ENCODE measurements at places on chromosomes 16 and 17.

- DNase-seq: no peak
Observed at GRCh38 chr16:31063843-31064611, 10.0 kb downstream of the ZNF668 start.

- no peak for DNase-seq
Observed at GRCh38 chr17:79565606-79566250, 45.1 kb downstream of the RBFOX3 start.

DNA sequence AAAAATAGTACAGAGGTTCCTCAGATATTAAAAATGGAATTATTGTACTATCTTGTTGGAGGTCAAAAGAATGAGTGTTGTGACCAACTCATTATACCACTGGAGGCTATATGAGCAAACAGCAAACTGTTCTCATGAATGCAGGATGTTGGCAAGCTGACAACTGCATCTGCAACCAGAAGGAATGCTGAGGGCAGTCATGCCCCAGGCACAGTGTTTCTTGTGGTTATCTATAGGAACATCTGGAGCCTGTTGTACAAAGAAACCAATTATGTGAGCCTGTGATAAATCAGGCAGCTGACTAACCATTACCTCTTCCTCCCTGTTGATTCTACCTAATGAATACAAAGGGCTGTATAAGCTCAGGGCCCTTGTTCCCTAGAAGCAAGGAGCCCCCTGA, 2057.1 kb downstream of the TP53TG3F start:
- no peak for DNase-seq

GRCh38 chr16:55697867-55698266, 42.1 kb downstream of the SLC6A2 start:
- DNase-seq: peak; percentile 37

- no peak for DNase-seq
Observed at GRCh38 chr17:33562792-33563191, 269.7 kb upstream of the ASIC2 start.

- DNase-seq: no peak
Observed at GRCh38 chr17:78953356-78954350, 26.1 kb downstream of the LGALS3BP start.

GRCh38 chr17:14630046-14630445, 329.2 kb downstream of the HS3ST3B1 start:
- no peak for DNase-seq

DNA sequence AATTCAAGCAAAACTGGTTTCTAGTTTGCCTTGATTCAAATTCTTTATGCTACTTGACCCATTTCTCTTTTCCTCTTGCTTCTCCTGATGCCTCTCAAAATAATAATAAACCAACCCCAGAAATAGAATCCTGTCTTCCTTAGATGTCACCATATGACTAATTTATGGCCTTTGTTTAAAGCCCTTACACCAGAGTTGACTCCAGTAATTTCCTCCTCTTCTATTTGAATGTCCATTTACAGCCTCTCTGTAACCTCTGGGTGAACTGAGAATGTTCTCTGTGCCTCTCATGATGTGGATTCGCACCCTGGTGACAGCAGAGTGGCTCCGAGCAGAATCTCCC, 31.5 kb downstream of the ZFHX3 start:
- DNase-seq: no peak

DNA sequence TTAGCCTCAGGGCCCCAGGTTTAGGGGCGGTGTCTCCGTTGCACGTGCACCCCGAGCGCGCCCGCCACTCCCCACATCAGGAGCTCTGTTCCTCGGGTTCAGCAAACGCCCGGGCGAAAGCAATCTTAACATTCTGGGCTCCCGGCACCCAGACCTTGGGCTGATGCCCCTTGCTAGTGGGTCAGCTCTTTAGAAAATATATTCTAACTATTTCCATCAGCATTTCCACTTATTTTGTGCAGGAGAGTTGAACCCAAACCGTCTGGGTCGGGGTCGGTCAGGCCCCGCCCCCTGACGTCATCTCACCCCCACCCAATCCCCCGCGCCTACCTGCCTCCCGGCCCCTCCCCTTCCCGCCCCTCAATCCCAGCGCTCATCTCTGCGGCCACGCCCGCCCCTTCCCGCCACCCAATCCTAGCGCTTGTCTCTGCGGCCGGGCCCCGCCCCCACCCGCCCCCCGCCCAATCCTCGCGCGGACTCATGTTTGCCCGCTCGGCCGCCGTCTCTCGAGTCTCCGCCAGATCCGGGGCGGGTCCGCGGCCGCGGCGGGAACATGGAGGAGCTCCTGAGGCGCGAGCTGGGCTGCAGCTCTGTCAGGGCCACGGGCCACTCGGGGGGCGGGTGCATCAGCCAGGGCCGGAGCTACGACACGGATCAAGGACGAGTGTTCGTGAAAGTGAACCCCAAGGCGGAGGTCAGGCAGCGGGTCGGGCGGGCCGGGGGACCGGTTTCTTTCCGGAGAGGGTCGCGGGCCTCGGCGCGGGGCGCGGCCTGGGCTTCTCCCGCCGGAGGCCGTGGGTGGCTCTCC, at the start of gene FN3KRP:
Gene FN3KRP (plus strand): TSS at position 504 of the 808 bp plus-strand sequence. CDS start 50 bp downstream, at position 554.
- peak; percentile 67 for DNase-seq

DNA sequence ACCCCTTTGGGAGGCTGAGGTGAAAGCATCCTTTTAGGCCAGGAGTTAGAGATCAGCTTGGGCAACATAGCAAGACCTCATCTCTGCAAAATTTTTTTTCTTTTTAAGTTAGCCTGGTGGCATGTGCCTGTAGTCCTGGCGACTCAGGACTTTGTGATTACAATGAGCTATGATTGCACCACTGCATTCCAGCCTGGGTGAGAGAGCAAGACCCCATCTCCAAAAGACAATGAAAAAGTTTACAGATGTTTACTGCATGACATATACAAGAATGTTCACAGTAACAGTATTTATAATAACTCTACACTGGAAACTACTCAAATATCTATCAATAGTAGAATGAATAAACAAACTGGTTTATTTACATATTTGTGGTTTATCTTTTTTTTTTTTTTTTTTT, 33.1 kb upstream of the CCL22 start:
- no peak for DNase-seq

DNA sequence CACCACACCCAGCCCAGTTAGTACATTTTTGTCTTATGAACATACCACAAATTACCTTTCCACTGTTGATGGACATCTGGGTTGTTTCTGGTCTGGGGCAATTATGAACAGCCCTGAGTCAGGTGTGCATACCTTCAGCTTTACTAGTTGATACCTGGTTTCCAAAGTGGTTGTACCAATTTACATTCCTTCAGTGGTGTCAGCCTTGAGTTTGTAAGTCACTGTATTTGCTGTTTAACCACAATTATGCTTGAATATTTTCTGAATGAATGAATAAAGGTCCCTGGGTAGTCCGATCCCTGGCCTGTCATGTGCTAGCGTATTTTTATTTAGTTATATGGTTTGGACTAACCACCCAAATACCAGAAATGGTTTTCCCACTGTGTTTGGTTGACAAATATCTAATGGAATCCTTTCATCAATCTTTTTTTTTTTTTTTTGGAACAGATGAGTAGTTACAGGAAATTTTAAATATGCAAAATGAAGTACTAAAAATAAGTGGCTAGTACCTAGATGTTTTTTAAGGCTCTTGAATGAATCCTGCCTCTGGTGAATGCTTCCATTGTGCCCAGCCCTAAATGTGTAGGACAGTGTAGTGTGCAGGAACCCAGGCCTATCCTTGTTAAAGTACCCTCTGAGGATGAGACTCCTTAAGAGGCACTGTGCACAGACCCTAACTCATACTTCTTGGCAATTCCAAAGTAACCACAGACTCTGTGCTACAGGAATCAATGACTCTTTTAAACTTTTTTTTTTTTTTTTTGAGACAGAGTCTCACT, 3.7 kb downstream of the DUSP14 start:
- no peak for DNase-seq

DNA sequence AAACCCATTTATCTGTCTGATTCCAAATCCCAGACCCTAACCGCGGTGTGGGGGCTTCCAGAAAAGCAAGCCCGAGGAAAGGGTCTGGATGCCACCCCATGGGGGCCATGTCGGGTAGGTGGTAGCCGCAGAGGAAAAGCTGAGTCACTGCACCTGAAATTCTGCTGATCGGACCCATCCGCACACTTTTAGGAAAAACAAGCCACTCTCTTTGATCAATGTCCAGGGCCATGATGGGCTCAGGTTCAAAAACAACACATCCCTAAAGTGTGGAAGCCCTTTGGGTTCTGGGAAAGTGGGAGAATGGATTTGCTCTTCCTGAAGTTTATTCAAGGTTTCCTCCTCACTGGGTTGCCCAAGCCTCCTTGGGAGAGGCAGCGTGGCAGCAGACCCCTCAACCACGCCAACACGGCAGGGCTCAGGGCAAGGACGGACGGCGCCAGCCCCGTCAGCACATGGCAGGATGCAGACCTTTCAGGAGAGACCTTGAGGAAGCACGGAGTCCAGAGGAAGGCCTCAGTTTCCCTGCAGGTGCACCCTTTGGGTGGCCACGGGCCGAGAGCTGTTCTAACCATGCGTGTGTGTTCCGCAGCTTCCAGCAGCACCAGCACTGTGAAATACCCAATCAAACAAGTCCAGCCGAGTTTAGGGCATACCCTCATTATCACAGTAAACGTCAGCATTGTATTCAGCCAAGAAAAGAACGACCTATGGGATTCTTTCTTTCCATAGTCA, 367.0 kb downstream of the FOXL1 start:
- no peak for DNase-seq

DNA sequence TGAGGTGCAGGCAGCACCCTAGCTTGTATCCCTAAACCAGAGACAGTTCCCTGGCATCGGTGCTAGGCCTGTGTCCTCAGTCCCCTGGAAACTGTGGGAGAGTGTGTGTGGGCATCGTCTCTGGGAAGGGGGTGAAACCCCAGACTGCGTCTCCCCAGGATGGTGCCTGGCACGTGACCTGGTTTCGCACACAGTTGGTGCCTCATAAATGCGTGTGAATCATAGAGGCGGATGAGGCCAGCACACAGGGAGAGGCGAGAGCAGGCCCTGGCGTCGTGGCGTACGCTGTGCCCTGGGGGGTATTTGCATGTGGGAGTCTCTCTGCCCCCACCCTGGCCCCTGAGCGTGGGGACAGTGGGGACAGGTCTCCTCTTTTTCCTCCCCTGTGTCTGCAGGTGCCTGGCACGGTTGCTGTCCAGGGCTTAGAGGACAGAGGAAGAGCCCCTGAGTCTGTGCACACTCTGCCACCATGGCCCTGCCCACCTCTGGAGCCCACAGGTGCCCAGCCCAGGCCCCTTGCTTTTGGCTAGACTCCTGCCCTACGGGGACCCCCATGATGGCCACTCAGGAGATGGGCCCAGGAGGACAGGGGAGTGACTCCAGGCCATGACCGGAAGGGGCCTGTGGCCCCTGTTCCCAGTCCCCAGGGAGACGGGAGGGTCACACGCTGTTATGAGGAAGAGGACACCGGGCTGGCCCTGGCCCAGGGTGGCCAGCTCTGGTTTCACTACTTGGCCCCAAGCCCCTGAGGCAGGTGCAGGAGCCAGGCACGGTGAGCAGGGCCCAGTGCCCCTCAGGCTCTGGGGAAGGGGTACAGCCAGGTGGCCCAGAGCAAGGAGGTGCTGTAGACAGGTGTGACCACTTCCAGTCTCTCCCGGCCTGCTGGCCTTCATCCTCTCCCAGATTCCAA, 1.3 kb upstream of the FSCN2 start:
- no peak for DNase-seq

DNA sequence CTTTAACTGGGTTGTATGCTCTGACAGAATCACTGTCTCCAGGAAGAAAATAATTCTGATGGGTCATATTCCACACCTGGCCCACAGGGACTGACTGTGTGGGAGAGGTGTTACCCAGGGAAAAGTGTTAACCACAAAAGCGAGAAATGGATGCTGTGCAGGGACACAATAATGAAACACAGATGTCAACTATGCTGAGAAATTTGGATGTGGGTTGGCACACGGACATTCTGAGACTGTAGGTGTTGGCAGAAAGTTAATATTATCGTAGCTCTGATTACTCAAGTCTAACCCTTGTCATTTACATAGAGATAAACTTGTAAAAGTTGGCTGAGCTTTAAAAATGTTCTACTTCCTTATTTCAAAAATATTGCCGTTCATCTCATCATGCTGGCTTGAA, 19.6 kb downstream of the TMC5 start:
- DNase-seq: no peak

DNA sequence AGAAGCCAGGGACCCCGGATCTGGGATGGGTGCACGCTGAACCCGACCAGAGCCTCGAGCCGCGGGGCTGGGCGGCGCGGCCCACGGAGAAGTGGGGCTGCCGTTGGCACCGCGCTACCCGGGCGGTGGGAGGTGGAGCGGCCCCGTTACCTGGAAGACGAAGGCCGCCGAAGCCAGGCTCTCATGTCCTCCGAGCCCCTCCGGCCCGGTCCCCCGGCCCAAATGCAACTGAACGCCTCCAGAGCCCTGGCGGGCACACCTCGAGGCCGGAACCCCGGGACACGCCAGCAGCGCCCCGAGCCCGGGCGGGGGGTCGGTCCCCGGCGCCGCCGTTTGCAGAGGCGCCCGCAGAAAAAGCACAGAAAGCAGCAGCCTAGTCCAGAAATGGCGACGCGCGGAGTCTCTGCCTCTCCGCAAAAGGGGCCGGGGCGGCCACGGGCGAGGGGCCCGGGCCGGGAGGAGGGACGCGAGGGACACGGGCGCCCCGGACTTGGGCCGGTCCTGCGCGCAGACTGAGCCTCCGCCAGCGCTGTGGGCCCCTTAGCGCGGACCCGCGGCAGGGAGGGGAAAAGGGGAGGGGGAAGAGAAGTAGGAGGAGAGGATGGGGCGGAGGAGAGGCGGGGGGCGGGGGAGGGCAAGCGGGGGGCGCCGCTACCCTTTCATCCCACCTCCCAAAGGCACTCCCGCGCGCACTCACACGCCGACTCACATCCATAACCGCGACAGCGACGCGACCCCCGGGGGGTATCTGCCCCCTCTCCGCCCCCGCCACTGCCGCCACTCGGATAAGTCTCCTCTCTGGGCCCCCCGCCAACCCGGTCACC, 1.4 kb downstream of the AXIN2 start:
- peak; percentile 59 for DNase-seq

DNA sequence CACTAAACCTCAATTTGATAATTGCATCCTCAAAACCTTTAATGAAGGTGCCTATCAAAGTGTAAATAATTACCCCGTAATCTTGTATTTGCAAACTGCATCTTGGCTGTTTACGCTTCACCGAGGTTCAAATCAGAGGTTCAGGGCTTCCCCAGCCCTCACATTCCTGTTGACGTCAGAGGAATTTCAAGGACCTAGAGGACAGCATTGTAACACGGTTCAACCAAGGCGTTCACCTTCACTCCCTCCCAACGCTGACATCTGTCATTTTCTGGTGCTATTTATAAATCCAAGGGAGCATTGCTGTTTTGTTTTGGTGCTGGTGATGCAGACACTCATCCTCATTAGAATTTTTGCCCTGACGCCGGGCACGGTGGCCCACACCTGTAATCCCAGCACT, 691.6 kb upstream of the RBFOX1 start:
- peak; percentile 3 for DNase-seq

GRCh38 chr16:30665155-30665829, 7.1 kb downstream of the FBRS start:
- no peak for DNase-seq

- DNase-seq: no peak
Observed at GRCh38 chr16:86337581-86338402, 172.5 kb upstream of the FOXF1 start.

GRCh38 chr17:46159686-46160085, 33.5 kb downstream of the KANSL1 start:
- DNase-seq: no peak
